Endothelial cell of coronary artery (primary cell): ENCODE measurements at places on chromosomes 3 and 15. TPM values are rescaled to one million over a fixed set of nuclear protein-coding genes. Genes with fewer than 3 reads are reported as not detected.

Gene SERF2
- 273 and 292 TPM in 2 replicates for total RNA-seq

Gene VIPR1
- total RNA-seq: 0.36 and 1.8 TPM in 2 replicates

Gene IMPG2
- 0.47 and 0.54 TPM in 2 replicates for total RNA-seq

Gene SHC4
- total RNA-seq: 0.09 and 0.54 TPM in 2 replicates

Gene TSPAN3
- total RNA-seq: 277 and 280 TPM in 2 replicates

Gene TTC21A
- 1.7 and 1.8 TPM in 2 replicates for total RNA-seq

Gene DLG1
- total RNA-seq: 42.2 and 97.8 TPM in 2 replicates

Gene ITGB5
- total RNA-seq: 122 and 281 TPM in 2 replicates

Gene LTK
- total RNA-seq: under 0.01 and 0.19 TPM in 2 replicates

Gene CCR1
- not detected in 2 replicates for total RNA-seq

Gene ATP8B4
- total RNA-seq: under 0.01 TPM in 1 of 2 replicates, not detected in the other

Gene HRG
- total RNA-seq: not detected in 2 replicates

Gene HYAL1
- total RNA-seq: 0.99 and 1.8 TPM in 2 replicates

Gene JMJD7
- 2.5 and 2.7 TPM in 2 replicates for total RNA-seq

Gene PIGZ
- 2.2 and 2.4 TPM in 2 replicates for total RNA-seq

Gene SUCNR1
- total RNA-seq: under 0.01 TPM in 1 of 2 replicates, not detected in the other

Gene DPPA2
- not detected in 2 replicates for total RNA-seq

Gene SLC9C1
- total RNA-seq: 0.09 and 0.19 TPM in 2 replicates

Gene PLA2G4F
- not detected in 2 replicates for total RNA-seq

Gene EIF2A
- 136 and 175 TPM in 2 replicates for total RNA-seq

Gene SLC15A2
- 0.09 and 0.75 TPM in 2 replicates for total RNA-seq

Gene KY
- total RNA-seq: not detected in 2 replicates

Gene ZNF80
- not detected in 2 replicates for total RNA-seq

Gene GP5
- total RNA-seq: 0.09 TPM in 1 of 2 replicates, not detected in the other

Gene STXBP5L
- not detected in 2 replicates for total RNA-seq
